Fibroblast of mammary gland (primary cell): ENCODE measurements at places on chromosomes 1 and 21.
A peak's percentile ranks its signal among the peaks of the same experiment; 100 is the strongest.

DNA sequence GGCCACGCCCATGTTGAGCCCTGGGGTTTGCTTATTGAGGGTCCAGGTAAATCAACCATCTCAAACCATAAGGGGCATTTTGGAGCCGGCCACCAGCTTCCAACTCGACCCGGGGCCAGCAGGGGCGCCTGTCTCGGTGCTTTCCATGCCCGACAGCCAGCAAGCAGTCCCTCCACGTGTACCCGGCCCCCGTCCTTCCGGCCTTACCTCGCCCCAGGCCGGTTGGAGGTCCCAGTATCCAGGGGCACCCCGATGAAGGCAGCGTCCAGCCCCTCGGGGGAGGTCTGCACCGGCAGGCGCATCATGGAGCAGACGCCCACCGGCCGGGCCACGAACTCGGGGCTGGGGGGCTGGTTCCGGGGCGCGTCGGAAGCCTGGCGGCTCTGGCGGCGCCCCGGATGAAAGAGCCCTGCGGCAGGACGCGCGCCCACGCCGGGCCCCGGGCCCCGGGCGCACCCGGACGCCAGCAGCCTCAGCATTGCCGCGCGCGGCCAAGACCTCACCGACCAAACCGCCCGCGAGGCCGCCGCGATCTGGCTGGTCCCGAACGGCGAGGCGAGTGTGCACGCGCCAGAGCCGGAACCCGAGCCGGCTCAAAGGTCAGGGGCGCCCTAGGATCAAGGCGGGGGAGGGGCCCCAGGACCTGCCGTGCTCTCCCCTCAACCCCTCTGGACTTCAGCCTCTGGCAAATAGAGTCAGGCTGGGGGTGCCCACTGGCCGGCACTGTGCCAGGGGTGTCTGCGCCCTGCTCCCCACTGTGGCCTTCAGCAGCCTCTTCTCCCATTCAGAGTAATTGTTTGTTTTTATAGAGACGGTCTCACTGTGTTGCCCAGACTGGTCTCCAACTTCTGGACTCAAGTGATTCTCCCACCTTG, at the start of gene AGMAT:
AGMAT (minus strand) TSS at position 563 of the 875 bp plus-strand sequence; CDS start at position 479, 84 bp downstream.
- peak; percentile 24 for DNase-seq

DNA sequence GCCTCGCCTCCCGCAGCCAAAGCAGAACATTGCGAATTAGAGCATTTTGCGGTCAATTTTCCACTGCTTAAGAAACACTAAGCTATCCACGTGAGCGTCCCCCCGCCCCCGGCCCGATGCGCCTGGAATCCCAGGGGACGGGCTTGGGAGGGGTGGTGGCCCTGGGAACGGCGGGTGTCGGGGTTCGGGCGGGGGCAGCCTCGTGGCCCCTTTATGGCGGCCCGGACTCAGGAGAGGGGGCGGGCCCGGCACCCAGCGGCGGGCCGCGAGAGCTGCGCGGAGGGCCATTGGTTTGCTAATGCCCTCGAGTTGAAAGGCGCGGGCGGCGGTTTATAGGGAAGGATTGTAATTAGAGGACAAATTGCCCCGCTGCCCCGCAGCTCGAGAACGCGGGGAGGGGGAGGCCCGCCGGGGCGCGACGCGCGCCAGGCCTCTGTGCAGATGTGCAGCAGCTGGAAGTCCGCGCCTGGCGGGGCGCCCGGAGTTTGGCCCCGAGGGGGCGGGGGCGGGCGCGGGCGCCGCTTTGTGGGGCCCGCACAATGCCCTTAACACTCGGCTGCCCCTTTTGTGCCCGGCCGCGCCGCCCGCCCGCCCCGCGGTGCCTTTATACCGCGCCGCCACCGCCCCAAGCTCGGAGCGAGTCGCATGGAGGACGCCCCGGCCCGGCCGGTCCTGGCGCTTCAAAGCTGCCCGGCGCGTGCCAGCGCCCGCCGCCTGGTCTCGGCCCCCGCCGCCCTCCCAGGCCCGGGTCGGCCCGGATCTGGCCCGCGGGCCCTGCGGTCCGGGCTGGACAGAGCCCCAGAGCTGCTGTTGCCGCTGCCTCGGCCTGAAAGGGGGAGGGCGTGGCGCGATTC, 1.9 kb upstream of the HES3 start:
- DNase-seq = no peak

DNA sequence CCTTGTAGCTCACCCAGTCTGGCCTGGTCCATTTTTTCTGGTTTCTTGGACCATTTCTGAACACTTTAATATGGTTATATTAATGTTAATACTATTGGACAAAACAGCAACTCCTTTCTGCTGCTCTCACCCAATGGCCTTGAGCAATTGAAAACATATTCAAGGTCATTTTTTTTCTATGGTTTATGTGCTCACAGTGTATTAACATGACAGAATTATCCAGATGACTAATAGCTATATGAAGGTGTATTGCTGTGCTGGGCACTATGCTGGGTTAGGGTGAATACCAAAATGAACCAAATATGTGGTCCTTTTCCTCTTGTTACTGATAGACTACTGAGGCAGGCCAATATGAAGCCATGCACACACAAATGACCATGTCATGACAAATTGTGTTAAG, 591.6 kb upstream of the PLXNA2 start:
- DNase-seq = no peak

DNA sequence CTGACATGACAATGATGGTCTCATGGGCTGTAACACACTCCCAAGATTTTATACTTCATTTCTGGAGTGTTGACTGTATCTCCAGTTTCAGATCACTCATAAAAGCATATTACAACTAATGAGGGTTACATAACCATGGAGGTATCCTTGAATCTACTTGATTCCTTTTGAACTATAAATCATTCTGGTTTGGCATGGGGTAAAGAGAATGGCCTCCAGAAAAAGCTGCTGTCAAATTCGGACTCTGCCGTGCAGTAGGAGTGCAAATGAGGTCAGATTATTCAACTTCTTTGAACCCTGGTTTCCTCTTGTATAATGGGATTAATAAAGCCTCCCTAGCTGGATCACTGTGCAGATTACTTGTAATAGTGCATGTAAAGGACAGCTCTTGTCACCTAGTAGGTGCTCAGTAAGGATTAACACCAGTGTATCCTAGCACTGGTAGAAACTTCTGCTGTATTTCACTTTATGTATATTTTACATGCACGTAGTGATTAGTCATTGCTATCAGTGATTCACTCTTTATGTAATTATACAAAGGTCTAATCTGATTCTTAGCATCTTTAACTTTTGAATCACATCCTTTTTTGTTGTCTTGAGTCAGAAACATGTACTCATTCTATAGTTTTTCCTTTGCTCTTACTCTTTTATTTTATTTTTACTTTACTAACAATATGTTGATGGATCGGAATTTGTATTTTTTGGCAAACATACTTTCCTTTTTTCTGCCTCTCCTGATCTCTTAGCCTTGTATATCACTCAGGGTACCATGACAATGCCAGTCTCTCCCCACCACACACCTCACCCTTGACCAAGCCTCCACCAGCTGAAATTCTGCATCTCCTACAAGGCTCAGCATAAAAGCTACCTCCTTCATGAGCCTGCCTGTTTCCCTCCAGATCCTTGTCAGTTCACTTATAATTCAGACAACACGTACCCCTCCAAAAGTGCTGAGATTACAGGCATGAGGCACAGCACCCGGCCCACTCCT, 3.2 kb downstream of the LRRC8C start:
- peak; percentile 71 for DNase-seq

- no peak for DNase-seq
Measured at GRCh38 chr1:1004420-1004779, 4.5 kb upstream of the HES4 start.

GRCh38 chr1:116312681-116313069, 60.4 kb upstream of the ATP1A1 start:
- no peak for DNase-seq

DNA sequence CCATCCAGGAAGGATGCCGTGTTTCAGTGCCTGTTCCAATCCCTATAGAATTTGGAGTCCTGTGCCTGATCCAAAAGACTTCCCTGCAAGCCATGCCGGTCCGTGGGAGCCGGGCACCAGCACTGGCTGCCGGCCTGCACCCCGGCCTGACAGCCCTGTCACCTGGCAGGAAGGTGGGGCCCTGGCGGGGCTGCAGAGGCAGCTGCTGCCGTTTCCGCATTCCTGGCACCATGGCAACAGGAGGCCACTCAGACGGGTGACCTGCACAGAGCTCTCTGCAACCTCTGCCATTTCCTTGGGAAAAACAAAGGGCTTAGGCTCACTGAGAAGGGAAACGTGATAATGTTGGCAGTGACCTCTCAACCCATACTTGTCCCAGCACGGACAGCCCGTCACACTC, 63.2 kb upstream of the TMEM51 start:
- no peak for DNase-seq

- DNase-seq = no peak
Measured at GRCh38 chr1:168468822-168469221, 75.0 kb downstream of the XCL2 start.

GRCh38 chr1:64505232-64505943, 35.5 kb downstream of the CACHD1 start:
- no peak for DNase-seq

- no peak for DNase-seq
Measured at GRCh38 chr1:43372172-43372571, 4.4 kb upstream of the ELOVL1 start.

DNA sequence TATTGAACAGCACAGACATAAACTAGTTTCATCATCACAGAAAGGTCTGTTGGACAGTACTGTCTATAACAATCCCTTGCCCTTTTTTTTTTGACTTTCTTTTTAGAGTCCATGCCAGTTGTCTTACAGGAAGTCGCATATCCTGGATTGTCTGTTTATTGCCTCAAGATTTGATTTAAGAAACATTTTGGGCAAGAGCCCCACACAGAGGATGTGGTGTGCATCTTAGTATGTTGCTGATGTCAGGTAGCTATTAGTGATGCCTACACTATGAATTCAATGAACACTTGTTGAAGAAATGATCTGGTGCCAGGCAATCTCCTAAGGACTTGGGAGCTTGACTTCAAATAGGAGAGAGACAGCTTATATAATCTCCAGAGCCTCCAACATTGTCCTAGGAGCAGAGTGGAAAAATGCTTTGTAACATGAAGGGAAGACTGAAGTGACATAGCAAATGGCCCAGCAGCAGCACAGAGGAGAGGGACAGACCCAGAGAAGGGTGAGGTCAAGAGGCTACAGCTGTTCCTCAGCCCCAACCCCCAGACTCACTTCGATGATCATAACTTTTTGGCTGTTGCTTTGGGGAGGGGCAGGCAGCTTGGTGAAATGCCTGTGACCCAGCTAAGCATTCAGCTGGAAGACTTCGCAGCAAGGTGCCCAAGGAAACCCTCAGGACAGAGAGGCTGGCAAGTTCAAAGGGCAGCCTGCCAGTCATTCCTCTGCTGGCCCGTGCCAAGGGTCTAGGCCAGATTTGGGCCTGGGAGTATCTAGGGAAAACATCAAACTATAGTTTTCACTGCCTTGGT, 7.5 kb upstream of the RAB29 start:
- DNase-seq = peak; percentile 7

DNA sequence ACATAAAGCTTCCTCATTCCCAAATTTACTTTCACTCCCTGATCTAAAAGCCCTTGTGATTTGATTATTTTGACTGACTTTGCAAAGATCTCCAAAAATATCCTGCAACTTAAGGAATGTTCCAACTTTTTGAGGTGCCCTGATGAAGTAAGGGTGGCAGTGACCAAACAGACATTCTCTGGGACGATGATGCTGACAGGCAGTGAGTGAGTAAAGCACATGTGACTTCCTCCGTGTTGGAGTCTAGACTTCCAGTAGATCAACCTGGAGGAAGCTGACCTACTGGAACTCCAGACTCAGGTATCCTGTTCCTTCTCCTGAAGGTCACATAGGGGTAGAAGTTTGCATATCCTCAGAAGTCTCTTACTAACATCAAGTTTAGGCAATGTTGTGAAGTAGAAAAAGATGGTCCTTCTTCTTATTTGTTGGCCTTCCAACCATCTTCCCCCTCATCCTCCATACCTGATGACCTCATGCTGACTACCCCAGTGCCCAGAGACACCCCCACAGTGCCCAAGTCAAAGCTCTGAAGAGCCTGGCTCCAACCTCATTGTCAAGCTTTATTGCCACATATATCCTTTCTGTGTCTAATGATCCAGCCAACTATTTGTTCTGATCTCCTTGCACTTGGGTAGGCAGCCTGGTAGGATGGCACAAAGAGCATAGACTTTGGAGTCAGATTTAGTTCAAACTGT, 16.0 kb downstream of the TNFSF4 start:
- DNase-seq = no peak

GRCh38 chr1:65792669-65793358, at the start of gene PDE4B:
Gene PDE4B (plus strand): TSS chr1:65792895.
- peak; percentile 21 for DNase-seq

- DNase-seq = peak; percentile 17
Measured at GRCh38 chr1:176820391-176821031, 344.0 kb downstream of the ASTN1 start.

DNA sequence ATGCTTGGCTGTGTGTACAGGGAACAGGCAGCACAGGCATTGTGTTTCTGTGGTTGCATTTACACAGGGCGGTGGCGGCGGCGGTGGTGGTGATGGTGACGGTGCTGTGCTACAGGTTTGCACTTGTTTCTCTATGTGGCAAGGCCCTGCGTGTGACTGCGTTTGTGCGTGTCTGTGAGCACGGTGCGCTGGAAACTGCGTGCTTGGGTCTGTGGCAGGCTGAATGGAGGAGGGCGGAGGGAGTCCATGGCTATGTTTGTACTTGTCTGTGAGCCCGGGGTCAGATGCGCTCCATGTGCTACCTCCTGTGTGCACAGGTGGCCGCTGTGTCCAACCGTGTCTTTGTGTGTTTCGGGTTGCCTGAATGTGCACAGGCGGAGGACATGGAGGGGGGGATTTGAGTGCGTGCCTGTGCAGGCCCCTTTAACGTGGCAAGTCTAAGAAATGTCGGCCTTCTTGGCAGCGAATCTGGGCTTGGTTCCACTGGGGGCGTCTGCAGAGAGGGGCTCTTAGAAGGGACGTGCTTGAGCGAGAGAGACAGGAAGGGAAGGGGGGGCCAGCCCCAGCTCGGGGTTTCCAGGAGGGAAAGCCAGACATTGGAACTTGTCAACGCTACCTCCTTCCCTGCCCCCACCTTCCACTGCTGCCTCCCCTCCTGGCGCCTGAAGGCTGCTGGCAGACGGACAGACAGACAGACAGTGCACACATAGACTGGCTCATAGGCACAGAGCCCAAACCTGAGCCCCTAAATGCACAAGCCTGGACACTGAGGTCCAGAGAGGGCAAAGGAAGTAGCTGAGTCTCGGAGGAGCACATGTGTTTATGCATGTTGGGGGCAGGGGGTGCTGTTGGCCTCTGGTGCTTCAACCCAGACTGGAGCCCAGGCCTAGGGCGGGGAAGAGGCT, 32.7 kb upstream of the WASF2 start:
- peak; percentile 57 for DNase-seq

DNA sequence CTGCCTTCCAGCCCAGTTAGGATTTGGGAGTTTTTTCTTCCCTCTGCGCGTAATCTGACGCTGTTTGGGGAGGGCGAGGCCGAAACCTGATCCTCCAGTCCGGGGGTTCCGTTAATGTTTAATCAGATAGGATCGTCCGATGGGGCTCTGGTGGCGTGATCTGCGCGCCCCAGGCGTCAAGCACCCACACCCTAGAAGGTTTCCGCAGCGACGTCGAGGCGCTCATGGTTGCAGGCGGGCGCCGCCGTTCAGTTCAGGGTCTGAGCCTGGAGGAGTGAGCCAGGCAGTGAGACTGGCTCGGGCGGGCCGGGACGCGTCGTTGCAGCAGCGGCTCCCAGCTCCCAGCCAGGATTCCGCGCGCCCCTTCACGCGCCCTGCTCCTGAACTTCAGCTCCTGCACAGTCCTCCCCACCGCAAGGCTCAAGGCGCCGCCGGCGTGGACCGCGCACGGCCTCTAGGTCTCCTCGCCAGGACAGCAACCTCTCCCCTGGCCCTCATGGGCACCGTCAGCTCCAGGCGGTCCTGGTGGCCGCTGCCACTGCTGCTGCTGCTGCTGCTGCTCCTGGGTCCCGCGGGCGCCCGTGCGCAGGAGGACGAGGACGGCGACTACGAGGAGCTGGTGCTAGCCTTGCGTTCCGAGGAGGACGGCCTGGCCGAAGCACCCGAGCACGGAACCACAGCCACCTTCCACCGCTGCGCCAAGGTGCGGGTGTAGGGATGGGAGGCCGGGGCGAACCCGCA, at the start of gene PCSK9:
PCSK9 (plus strand) TSS at position 207 of the 741 bp plus-strand sequence; CDS start at position 497, 290 bp downstream.
- peak; percentile 66 for DNase-seq
